ENCODE measurements at places on chromosomes 2 and 18. TPM values are rescaled to one million over a fixed set of nuclear protein-coding genes. Genes with fewer than 3 reads are reported as not detected.

BUB1 gene
- 4.8 TPM for total RNA-seq

CNDP1 gene
- not detected for total RNA-seq

SH3RF3 gene
- total RNA-seq, result 2.6 TPM

SKOR2 gene
- not detected for total RNA-seq

KLHL41 gene
- 0.85 TPM for total RNA-seq

VAMP5 gene
- 32.8 TPM for total RNA-seq

MROH2A gene
- total RNA-seq, result under 0.01 TPM

CREB1 gene
- 31.7 TPM for total RNA-seq

NDC80 gene
- 2.7 TPM for total RNA-seq

CRACDL gene
- total RNA-seq, result not detected

KCNG2 gene
- 4.7 TPM for total RNA-seq

All from smooth muscle cell of bladder (primary cell).